Lung (tissue), 17 donors: ENCODE measurements at places on chromosomes 12 and 14.

DNA sequence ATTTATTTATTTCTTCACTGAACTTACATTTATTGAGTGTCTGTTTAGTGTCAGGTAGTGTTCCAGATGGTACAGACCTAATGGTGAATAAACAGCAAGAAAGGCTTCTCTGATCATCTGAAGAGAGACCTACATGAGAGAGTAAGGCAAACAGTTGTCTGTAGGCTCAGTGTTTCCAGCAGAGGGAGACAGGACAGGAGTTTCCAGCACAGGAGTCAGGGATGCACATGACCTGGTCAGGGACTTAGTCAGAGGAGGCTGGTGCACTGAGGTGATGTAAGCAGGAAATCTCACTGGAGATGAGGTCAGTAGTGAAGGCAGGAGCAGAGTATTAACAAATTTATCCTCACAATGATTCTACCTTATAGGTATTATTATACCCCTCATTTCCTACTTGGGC lies 233.2 kb downstream of the MDGA2 start:
- no peak for DNase-seq

DNA sequence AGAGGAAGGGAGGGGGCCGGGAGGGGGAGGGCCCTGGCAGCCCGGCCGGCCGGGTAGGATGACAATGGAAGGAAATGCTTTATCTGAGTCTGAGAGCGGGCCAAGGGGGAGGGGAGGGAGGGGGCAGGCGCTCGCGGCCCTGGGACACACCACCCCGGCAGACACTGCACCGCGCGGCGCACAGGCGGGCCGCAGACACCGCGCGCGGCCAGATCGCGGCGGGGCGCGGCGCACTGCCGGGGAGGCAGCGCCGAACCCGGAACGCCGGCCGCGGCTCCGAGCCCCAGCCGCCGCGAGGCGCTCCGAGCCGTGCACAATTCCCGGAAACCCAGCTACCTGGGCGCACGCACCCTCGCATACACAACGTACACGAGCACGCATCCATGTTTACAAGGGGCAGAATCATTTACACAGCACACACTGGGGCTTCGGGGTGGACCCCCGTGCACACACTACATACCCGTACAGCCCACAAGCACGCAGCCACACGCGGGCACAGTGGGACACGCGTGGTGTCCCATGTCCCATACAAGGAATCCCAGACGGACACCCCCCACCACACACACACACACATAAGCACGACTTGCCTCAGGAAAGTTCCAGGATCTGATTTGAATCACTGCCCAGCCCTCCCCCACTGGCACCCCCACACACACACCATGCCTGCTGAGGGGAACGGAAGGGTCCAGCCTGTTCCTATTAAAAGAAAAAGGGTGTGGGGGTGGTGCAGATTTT lies at the start of gene HDAC7:
TSS of gene HDAC7 (minus strand) at position 8 of the 735 bp plus-strand sequence. CDS start 118 bp downstream, outside the sequence.
- DNase-seq, result peak; percentile 89

- DNase-seq, result no peak
Measured at GRCh38 chr12:8734873-8735381, 37.1 kb downstream of the RIMKLB start.

- DNase-seq, result peak; percentile 81
Measured at GRCh38 chr12:90836689-90837088, 118.3 kb downstream of the CCER1 start.

GRCh38 chr14:49919825-49920659 lies 27.2 kb downstream of the ARF6 start:
- no peak for DNase-seq

DNA sequence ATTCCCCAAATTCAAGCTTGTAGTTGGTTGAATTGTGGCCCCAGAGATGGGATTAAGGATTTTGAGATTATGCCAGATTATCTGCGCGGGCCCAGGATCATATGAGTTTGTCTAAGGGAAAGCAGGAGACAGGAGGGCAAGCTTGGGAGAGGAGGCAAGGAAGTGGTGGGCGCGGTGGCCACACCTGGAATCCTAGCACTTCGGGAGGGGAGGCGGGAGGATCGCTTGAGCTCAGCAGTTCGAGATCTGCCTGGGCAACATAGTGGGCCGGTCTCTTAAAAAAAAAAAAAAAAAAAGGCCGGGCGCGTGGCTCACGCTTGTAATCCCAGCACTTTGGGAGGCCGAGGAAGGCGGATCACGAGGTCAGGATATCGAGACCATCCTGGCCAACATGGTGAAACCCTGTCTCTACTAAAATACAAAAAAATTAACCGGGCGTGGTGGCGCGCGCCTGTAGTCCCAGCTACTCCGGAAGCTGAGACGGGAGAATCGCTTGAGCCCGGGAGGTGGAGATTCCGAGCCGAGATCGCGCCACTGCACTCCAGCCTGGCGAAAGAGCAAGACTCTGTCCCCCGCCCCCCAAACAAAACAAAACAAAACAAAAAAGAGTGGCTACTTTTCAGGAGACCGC lies 881 bp upstream of the PUS1 start:
- no peak for DNase-seq

DNA sequence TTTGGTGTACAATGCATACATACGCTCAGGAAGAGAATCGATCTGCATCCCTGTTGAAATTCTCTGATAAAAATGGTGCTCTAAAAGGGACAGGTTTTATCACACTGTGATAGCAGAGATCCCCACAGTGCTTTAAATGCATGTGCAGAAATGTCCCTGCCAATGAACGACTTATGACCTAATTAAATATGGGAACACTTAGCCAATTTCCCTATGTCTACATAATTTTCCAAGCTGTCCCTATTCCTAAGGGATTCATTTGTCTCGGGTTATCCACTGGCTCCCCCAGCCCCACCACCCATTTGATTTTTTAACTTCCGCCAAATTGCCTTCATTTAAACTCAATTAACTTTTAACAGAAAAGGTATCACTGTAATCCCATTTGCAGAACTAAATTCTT lies 284.6 kb downstream of the TMEM132D start:
- no peak for DNase-seq

DNA sequence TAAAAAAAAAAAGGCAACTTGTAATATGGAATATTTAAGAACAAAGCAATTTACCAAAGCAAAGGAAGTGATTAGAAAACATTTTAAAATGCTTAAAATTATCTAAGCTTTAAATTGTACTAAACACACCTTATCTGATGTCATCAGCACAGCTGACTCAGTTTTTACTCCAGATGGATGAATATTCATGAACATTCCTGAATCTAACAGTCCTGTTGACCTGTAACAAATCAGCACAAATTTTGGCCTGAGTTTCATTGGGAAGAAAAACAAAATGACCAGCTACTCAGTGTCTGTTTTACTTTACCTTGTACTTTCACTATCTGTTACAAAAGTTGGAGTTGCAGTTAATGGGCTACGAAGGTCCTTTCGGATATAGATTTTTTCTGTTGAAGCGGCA lies 16.0 kb downstream of the NR2C1 start:
- no peak for DNase-seq

DNA sequence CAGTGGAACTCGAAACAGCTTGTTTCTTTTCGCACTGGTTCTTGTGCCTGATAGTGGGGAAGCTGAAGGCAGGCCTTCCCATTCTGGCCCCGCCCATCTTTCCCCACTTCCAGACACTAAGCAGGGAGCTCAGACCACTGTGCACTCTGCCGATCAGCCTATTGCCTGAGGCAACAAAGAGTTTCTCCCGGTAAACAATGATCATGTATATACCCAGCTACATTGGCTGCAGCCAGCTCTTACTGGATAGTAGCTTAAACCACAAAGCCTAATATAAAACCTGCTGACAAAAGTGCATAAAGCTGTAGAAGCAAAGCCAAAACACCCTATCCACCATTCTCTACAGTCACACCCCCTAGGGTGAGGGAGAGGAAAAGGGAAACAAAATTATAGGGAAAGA lies 24.7 kb upstream of the GLIPR1 start:
- DNase-seq, result no peak

DNA sequence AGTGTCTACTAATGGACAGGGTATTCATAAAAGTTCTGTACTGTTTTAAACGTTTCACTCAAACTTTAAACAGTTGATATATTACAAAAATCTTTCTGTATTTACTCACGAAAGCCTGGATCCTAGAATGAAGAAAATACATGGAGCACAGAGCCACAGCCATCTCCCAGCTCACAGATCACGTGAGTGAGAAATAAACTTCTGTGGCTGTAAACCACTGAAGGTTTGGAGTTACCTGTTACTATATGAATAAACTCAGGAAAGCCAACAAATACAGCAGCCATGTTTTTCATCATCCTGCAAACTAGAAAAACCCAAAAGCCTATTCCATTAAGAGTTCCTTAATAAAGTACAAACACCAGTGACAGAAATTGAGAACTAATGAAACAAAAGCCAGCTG lies 867 bp upstream of the TDG start:
- DNase-seq, result no peak
